Lung microvascular endothelial cell (primary cell): ENCODE measurements at places on chromosomes 13 and 19. TPM values are rescaled to one million over a fixed set of nuclear protein-coding genes. Genes with fewer than 3 reads are reported as not detected.

DNA sequence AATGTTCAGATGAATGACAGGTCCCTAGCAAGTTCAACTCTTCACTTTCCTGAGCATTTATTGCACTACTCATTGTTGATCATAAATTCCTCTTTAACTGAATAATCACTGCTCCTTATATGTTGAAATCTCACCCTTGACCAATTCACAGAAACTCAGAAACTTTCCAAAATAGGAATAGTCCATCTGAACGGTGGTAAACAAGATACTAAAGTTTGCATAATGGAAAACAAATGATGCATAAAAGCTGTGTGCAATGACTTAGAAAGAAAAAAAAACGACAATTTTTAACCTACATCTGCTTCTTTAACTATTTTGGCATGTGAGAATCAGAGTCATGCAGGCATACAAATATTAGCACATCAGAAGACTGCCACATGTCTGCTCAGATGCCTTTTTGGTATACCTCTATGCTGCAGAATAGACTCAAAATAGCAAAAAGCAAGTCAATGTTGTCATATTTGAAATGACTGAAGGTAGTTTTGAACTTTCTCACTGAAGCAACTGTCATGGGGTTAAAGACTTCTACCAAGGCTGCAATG lies 34.8 kb downstream of the SLC10A2 start:
- DNase-seq, result no peak

DNA sequence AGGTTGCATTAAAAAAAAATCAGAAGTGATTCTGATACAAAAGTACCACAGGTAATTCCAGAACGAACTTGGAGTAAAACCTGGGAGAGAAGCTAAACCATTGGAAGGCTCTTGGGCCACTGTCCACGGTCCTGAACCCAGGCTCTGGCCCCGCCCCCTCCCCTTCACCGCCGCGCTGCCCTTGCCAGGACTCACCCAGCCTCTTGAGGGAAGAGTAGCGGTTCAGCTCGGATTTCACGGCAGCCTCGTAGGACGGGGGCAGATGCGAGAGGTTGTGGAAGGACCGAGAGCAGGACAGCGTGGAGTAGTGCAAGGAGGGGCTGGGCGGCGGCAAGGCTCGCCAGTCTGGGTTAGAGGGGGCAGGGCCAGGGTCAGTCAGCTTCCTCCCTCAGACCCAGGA lies 5.7 kb downstream of the SHISA7 start:
- peak; percentile 56 for DNase-seq

DNA sequence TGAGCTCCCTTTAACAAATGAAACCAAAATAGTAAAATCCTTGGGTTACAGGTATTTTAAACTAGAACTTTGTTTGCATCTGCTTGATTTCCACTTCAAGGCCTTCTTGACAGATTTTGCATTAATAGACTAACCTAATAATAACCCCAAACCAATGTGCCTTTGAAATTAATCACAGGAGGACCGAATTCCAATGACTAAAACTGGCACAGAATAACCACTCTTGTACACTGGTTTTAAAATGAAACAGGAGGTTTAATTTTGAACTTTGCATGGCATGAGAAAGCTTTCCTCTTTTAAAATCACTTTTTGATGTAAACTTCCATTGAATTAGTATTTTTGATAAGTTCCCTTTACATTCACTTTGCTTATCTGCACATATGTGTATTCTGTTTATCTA lies 269.6 kb downstream of the SLITRK5 start:
- no peak for DNase-seq

DNA sequence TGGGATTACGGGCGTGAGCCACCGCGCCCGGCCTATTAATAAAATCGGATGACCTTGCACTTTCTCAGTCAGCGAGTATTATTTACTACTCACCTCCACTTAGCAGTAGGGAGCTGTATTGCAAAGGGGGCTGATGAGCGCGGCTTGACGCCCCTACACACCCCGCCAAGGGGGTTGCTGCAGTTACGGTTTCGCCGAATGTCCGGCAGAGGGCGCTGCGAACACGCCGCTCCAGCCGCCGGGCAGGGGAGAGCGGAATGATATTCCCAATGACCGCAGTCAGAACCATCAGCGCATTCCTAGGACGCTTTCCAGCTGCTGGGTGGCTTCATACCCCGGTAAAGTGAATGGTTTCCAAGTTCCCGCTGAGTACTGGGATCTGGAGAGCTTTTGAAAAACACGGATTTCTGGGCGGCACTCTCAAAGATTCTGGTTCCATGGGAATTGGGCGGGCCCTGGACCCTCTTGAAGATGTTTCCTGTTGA lies 30.0 kb upstream of the TPT1 start:
- DNase-seq, result peak; percentile 86

- DNase-seq, result no peak
These were observed 348.8 kb downstream of the GPC5 start for GRCh38 chr13:91747186-91747585.

GRCh38 chr13:20823071-20823470 lies 49.3 kb upstream of the EEF1AKMT1 start:
- no peak for DNase-seq

DNA sequence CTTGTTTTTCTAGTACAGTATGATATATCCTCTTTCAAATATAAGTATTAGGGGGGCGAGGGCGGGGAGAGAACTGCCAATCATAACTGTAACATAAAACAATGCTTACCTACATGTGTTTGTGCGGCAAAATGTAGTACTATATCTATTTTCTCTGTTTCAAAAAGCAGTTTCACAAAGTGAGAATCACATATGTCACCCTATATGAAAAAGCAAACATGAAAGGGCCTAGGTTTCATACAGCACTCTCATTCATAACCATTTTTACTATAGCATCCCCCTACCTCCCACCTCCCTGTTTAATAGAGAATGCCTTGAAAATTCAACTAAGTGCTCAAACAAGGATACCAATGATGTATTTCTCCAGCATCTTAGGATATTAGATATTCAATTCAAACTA lies 5.2 kb downstream of the TGDS start:
- no peak for DNase-seq

TYK2 gene
- total RNA-seq, result 41.2 and 74.0 TPM in 2 replicates

MAMSTR gene
- under 0.01 and 0.22 TPM in 2 replicates for total RNA-seq

FSD1 gene
- total RNA-seq, result 2.2 and 10.2 TPM in 2 replicates

RGCC gene
- total RNA-seq, result 27.6 and 144 TPM in 2 replicates

GJB6 gene
- total RNA-seq, result not detected in 2 replicates
